ENCODE measurements at places on chromosomes 2 and 18. TPM values are rescaled to one million over a fixed set of nuclear protein-coding genes. Genes with fewer than 3 reads are reported as not detected.

DNA sequence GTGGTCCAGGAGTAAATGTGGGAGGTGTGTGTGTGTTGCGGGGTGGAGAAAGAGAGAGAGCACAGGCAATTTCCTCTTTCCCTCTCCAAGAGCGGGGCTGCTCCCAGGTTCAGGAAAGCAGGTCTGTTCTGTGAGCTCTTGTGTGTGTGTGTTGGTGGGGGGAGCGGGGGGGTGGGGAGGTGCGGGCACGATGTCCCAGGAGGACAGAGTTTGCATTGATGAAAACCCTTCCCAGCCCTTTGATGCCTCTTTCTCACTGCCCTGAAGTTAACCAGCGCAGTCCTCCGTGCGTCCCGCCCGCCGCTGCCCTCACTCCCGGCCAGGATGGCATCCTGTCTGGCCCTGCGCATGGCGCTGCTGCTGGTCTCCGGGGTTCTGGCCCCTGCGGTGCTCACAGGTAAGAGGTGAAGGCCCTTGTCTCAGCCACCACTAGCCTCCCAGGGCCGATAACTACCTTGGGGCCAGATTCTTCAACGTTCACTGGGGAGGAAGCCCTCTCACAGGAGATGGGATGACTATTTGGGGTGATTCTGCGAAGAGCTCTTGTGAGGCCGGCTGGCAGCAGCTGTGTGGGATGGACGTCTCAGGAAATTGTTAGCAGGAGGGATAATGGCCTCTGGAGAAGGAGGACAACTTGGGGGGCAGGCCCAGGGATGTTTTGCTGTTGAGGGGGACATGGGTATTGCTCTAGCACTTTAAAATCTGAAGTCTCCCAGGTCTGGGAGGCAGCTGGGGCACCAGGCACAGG is at the start of gene SNORC:
TSS of gene SNORC (plus strand) at position 247 of the 748 bp plus-strand sequence. CDS start at position 325, 78 bp downstream.
- no peaks in the 10 kb centered on the region for H3K36me3 ChIP-seq
- H3K27me3 ChIP-seq = no peaks in the 10 kb centered on the region
- H3K4me1 ChIP-seq = no peaks in the 10 kb centered on the region
- DNase-seq = no peak
- no peak within 1 kb of the TSS for H3K4me3 ChIP-seq

GRCh38 chr2:223674998-223675609 is 72.9 kb upstream of the SCG2 start:
- no peaks in the 10 kb centered on the region for H3K36me3 ChIP-seq
- no peak overlapping the region for H3K27ac ChIP-seq
- no peaks in the 10 kb centered on the region for H3K4me1 ChIP-seq
- H3K27me3 ChIP-seq = no peaks in the 10 kb centered on the region
- no peak overlapping the region for H3K4me3 ChIP-seq

GRCh38 chr2:110126906-110127305 is 11.3 kb upstream of the MALL start:
- H3K27me3 ChIP-seq = no peaks in the 10 kb centered on the region
- peaks cover 24% of the 10 kb centered on the region for H3K4me1 ChIP-seq
- DNase-seq = no peak
- H3K27ac ChIP-seq = no peak overlapping the region
- H3K36me3 ChIP-seq = no peaks in the 10 kb centered on the region
- no peak overlapping the region for H3K4me3 ChIP-seq

DNA sequence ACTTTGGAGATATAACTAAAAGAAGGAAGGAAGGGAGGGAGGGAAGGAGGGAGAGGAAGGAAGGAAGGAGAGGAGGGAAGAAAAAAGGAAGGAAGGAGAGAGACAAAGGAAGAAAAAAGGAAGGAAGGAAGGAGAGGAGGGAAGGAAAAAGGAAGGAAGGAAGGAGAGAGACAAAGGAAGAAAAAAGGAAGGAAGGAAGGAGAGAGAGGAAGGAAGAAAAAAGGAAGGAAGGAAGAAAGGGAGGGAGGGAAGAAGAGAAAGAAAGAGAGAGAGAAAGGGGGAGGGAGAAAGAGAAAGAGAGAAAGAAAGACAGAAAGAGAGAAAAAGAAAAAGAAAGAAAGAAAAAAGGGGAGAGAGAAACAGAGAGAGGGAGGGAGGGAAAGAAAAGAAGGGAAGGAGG is 147.4 kb downstream of the MYT1L start:
- H3K27ac ChIP-seq = no peak overlapping the region
- no peaks in the 10 kb centered on the region for H3K27me3 ChIP-seq
- DNase-seq = no peak
- no peaks in the 10 kb centered on the region for H3K36me3 ChIP-seq
- H3K4me1 ChIP-seq = no peaks in the 10 kb centered on the region

GRCh38 chr2:241268716-241269445 is 46.6 kb downstream of the HDLBP start:
- no peak overlapping the region for H3K27ac ChIP-seq
- no peaks in the 10 kb centered on the region for H3K27me3 ChIP-seq
- peaks cover 33% of the 10 kb centered on the region for H3K4me1 ChIP-seq
- DNase-seq = peak; percentile 15
- no peak overlapping the region for H3K4me3 ChIP-seq
- H3K36me3 ChIP-seq = peaks cover 41% of the 10 kb centered on the region

DNA sequence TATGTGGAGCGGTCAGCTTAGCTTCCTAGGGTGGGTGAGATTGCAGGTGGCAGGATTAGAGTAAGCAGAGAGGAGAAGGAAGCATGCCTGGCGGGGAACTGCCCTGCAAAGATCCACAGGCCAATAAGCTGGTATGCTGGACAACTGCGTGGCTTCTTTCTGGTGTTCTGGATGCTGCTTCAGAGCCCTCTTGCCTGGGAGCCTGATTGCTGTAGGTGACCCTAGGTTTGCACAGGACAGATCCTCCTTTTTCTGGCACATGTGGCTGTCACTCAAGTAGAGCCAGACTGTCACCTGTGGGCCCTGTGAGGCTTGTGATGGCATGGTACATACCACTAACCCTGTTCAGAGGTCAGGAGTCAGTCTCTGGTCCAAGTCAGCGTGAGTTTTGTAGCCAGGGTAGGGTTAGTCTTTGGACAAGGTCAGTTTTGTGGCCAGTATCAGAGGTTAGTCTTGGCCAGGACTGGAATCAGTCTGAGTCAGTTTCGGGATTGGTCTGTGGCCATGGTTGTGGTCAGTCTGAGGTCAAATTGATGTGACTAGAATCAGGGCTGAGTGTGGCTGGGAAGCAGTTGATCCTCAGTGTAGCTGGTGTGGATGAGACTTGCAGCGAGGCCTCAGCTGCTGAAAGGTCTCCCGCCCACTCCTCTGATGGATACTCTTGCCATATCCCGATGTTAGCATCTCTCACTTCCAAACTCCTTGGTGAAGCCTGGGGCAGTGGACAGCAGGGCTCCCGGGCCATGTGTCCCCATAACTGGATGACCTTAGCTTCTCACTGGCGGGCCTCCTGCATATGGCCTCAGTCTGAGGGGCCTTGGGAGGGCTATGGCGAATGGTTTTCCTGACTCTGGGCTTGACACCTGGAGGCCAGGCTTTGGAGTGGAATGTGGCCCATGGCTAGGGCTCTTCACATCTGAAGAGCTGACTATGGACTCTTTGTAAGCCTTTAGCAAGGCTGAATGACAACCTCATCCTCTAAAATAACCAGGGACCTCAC is 260.5 kb downstream of the DYSF start:
- peak; percentile 18 for DNase-seq
- no peaks in the 10 kb centered on the region for H3K36me3 ChIP-seq
- H3K4me1 ChIP-seq = peaks cover 22% of the 10 kb centered on the region
- H3K4me3 ChIP-seq = no peak overlapping the region

- H3K27ac ChIP-seq = peak overlapping the region; percentile 34
- DNase-seq = peak; percentile 85
- H3K4me1 ChIP-seq = peaks cover 19% of the 10 kb centered on the region
- no peak overlapping the region for H3K4me3 ChIP-seq
Observed at GRCh38 chr18:51236225-51236624, 38.7 kb upstream of the MEX3C start.

- no peak overlapping the region for H3K4me3 ChIP-seq
- no peaks in the 10 kb centered on the region for H3K27me3 ChIP-seq
- peak; percentile 63 for DNase-seq
- peak overlapping the region; percentile 29 for H3K27ac ChIP-seq
- H3K36me3 ChIP-seq = peaks cover 3% of the 10 kb centered on the region
- H3K4me1 ChIP-seq = peaks cover 66% of the 10 kb centered on the region
Observed at GRCh38 chr2:234960175-234961088, 8.6 kb downstream of the SH3BP4 start.

DNA sequence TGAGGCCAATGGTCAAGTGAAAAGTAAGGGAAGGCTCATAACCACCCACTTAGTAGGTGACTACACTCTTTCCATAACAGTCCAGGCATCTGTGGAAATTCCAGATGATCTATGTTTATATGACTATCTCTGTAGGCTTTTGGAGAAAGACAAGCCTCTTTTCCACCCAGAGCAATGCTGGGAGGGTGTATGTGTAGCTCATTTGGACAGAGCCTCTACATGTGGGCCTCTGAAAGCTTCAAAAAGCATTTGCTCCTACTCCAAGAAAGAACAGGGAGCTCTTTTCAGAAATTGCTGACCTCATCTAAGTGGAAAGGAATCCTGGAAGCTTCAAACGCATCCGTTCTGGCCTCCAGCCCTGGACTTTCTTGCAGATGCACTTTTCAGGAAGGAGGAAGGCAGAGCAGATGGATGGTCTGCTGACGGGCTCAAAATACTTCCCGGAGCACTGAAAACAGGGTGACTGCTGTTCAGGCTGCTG is 308.7 kb downstream of the LRATD1 start:
- no peaks in the 10 kb centered on the region for H3K36me3 ChIP-seq
- DNase-seq = peak; percentile 53
- no peak overlapping the region for H3K4me3 ChIP-seq
- no peaks in the 10 kb centered on the region for H3K4me1 ChIP-seq
- H3K27ac ChIP-seq = no peak overlapping the region
- no peaks in the 10 kb centered on the region for H3K27me3 ChIP-seq

DNA sequence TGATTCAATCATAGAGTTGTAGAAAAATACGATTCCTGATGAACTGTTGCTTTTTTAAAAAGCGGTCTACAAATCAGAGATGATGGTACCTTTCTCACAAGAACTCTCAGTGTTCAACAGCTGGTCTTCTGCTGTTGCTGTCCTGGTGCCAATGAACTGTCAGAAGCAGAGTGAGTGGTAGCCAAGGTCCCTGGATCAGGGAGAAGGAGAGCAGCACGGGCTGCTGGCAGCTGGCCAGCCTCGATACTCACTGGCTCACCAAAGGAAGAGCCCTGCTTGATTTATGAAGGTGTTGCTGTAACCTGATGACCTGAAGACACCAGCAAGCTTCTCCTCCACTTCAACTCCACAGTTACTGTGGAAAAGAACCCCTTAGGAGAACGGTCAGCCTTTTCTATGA is 300.8 kb upstream of the SOX11 start:
- no peaks in the 10 kb centered on the region for H3K4me1 ChIP-seq
- no peak overlapping the region for H3K4me3 ChIP-seq
- no peaks in the 10 kb centered on the region for H3K36me3 ChIP-seq
- H3K27me3 ChIP-seq = no peaks in the 10 kb centered on the region

GRCh38 chr2:189874586-189875320 is 90.5 kb downstream of the PMS1 start:
- peak; percentile 8 for DNase-seq
- H3K36me3 ChIP-seq = peaks cover 2% of the 10 kb centered on the region
- no peaks in the 10 kb centered on the region for H3K4me1 ChIP-seq
- H3K27me3 ChIP-seq = no peaks in the 10 kb centered on the region

DNA sequence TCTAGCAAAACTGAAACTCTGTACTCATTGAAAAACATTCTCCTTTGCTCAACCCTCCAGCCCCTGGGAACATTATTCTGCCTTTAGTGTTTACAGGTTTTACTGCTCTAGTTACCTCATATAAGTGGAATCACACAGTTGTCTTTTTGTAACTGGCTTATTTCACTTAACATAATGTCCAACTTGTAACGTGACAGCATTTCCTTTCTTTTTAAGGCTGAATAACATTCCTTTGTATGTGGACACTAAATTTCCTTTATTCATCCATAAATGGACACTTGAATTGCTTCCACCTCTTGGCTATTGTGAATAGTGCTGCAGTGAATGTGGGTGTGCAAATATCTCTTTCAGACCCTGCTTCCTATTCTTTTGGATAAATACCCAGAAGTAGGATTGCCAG is 144.9 kb downstream of the ACTR3 start:
- H3K27ac ChIP-seq = no peak overlapping the region
- no peaks in the 10 kb centered on the region for H3K36me3 ChIP-seq
- no peaks in the 10 kb centered on the region for H3K4me1 ChIP-seq
- H3K27me3 ChIP-seq = no peaks in the 10 kb centered on the region
- H3K4me3 ChIP-seq = no peak overlapping the region

GRCh38 chr2:69774984-69775982 is 33.3 kb downstream of the ANXA4 start:
- H3K36me3 ChIP-seq = no peaks in the 10 kb centered on the region
- peaks cover 7% of the 10 kb centered on the region for H3K4me1 ChIP-seq
- no peak overlapping the region for H3K4me3 ChIP-seq
- no peak overlapping the region for H3K27ac ChIP-seq
- no peaks in the 10 kb centered on the region for H3K27me3 ChIP-seq

DNA sequence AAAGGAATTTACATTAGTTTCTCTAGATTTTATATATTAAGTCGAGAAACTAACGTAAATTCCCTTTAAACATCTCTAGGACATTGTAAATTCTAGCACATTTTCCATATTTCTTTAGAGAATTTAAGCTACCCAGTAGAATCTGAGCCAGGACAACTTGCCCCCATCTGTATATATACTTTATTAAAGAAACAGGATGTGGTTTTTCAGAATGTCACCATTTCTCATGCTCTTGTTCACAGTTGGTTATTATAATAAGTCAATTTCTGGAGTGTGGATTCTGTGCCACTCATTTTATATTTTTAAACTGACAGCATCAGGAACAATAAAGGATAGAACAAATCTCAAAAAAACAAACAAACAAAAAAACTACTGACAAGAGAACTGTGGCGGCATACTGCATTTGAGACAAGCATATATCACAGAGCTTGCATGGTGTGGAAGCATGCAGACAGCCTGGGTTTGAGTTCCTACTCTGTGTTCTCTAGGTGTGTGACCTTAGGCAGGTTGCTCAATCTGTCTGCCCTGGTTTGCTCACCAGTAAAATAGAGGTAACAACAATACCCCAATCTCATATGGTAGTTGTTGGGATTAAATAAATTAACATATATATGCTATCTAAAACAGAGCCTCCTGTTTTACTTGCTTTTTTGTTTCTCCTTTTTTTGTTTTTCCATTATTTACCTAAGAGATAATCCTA is 61.4 kb upstream of the DNER start:
- peaks cover 56% of the 10 kb centered on the region for H3K36me3 ChIP-seq
- DNase-seq = no peak
- no peak overlapping the region for H3K27ac ChIP-seq
- H3K4me1 ChIP-seq = peaks cover 19% of the 10 kb centered on the region
- no peak overlapping the region for H3K4me3 ChIP-seq

- H3K27ac ChIP-seq = no peak overlapping the region
- no peak for DNase-seq
- no peaks in the 10 kb centered on the region for H3K36me3 ChIP-seq
- H3K4me3 ChIP-seq = no peak overlapping the region
Observed at GRCh38 chr2:29612568-29612967, 308.8 kb downstream of the ALK start.

GRCh38 chr18:22453315-22453714 is 35.6 kb upstream of the CTAGE1 start:
- no peak overlapping the region for H3K4me3 ChIP-seq
- no peaks in the 10 kb centered on the region for H3K36me3 ChIP-seq
- DNase-seq = no peak
- H3K27me3 ChIP-seq = no peaks in the 10 kb centered on the region

GRCh38 chr18:47771922-47772321 is 158.5 kb downstream of the SMAD2 start:
- H3K4me1 ChIP-seq = no peaks in the 10 kb centered on the region
- H3K36me3 ChIP-seq = no peaks in the 10 kb centered on the region
- no peaks in the 10 kb centered on the region for H3K27me3 ChIP-seq
- no peak for DNase-seq

TLX2 gene
- not detected for total RNA-seq

G6PC2 gene
- not detected for total RNA-seq

CROCC2 gene
- total RNA-seq = not detected

OTOS gene
- not detected for total RNA-seq

IL1R1 gene
- 6.9 TPM for total RNA-seq

NEUROD1 gene
- not detected for total RNA-seq
